ENCODE measurements at places on chromosomes 7 and 10.
A peak's percentile ranks its signal among the peaks of the same experiment; 100 is the strongest.

DNA sequence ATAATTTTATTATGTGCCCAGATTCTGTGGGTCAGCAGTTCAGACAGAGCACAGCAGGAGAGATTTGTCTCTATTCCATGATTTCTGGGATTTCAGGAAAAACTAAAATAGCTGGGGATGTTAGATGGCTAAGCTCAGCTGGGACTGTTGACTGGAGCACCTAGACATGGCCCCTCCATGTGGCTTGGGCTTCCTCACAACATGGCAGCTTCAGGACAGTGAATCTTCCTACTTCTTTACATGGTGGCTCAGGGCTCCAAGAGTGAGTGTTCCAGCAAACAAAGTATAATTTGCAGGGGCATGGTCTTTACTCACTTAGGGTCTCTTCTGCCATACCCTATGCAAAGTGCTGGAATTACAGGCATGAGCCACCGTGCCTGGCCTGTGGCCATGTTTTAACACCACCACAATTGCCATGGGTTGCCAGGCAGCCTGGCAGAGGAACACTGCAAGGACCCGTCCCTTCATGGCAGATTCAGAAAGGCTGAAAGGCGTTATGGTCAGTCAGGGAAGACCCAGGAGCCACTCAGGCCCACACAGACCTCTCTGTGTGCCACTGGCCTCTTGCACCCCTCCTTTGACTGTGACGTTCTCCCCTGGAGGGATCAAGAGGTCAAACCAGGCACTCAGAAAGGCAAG, 50.8 kb upstream of the ZMIZ1 start:
- no peak for DNase-seq

DNA sequence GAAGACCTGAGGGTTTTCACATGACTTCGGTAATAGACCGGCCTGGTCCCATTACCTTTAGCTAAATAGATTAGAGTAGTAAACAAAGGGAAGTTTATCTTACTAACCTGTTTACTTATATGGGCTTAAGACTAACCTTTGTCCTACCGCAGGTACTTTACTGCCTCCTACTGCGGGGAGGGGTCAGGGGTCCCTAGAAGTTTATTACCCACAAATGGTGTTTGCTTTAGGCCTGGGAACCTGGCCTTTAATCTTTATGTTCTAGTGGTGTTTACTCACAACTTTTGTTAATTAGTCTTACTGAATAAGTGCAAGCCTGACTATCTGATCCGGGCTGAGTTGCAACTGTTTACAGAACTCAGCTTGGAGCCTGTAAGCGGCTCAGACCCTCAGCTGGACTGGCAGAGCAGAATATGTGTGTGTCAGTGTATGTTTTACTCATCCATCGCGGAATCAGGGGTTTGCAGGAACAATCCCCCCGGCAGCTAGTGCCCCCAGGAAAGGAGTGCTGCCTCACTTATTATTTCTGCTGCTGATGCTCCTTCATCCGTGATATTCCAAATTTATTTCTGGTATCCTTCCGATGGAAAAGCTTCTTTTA, 578.9 kb upstream of the SEMA3D start:
- no peak for DNase-seq

DNA sequence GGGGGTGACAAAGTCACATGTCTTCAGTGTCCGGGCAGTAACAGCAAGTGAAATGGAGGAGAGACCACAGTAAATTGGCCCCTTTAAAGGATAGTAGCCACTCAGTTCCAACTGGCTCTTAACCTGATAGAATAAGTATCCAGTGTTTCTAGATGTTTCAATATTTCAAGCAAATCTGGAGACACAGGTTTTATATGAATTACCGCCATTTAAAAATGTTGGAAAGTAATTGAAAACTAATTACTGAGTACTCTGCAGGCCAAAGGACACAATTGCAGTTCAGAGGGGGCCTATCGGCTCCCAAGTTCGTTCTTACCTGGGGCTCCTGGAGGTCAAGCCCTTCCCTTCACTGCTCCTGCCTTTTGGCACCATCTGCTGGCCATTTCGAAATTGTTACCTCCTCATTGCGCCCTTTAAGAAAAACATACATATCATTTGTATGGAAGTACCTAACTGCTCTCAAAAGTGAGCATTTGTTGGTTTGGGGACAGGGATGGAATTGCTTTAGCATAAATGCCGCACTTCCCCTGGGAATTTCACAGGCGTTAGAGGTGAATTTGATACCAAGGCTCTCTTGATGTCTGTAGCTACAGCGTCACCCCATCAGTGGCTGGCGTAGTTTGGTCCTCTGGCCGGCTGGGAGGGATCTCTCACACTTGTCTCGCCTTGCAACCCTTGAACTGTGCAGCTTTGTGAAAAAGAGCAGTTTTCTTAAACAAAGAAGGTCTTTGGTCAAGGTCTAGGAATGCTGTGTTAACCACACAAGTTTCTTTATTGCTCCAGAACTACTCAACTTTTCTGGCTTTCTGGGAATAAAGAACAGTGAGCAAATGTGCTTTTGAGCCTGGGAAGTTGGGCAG, 220.0 kb downstream of the ARHGAP21 start:
- peak; percentile 38 for DNase-seq

DNA sequence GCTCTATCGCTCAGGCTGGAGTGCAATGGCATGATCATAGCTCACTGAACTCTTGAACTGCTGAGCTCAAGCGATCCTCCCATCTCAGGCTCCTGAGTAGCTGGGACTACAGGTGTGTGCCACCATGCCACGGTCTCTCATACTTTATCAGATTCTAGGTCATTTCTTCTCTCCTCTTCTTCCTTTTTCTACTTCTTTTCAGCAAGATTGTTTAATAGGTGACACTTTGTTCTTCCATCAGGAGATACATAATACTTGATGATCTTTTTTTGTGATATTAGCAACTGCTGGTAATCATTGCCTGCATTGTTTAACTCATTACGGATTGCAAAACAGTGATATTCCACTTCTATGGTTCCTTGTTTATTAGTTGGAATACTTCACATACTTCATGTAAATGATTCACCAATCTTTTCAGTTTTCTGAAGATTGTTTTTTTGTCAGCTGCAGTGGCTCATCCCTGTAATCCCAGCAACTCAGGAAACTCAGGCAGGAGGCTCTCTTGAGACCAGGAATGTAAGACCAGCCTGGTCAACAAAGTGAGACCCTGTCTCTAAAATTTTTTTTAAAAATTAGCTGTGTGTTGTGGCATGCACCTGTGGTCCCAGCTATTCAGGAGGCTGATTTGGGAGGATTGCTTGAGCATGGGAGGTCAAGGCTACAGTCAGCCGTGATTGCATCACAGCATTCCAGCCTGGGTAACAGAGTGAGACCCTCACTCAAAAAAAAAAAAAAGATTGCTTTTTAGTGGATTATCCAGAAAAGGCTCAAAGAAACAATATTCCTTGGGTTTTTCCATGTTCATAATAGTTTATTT, 36.2 kb upstream of the CHST3 start:
- no peak for DNase-seq

GRCh38 chr7:28554802-28555471, 142.6 kb downstream of the CREB5 start:
- DNase-seq, result no peak

DNA sequence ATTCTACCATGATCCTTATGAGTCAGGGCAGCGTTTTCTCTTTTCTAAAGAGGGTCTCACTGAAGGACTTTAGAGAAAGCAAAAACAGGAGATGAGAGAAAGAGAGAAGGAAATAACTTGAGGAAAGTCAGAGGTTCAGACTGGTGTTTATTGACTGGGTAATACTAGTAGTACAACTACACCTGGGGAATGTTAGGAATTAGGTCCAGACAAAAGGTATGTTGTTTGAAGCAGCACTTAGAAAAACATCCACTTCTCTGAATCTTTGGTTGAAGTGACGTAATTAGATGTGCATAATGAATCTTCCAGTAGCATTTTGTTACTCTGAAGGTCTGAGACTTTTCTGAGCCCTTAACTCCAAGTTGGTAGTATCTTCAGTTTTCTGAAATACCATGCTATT, 380.3 kb upstream of the LRGUK start:
- no peak for DNase-seq
